ENCODE measurements at places on chromosomes 6 and 20. TPM values are rescaled to one million over a fixed set of nuclear protein-coding genes. Genes with fewer than 3 reads are reported as not detected.

The IL17A gene
- not detected for total RNA-seq

The CYP24A1 gene
- 0.41 TPM for total RNA-seq

The TRIM10 gene
- 1.0 TPM for total RNA-seq

The SNRPB2 gene
- 41.7 TPM for total RNA-seq

The ACOT8 gene
- 27.7 TPM for total RNA-seq

The SCUBE3 gene
- 1.3 TPM for total RNA-seq

The WFDC10B gene
- not detected for total RNA-seq

The CFAP61 gene
- total RNA-seq, result 2.2 TPM

The SNAI1 gene
- total RNA-seq, result 0.31 TPM

The SNAP25 gene
- 2.2 TPM for total RNA-seq

The LRRN4 gene
- total RNA-seq, result not detected

The ZBTB12 gene
- 5.7 TPM for total RNA-seq

The ID4 gene
- 15.8 TPM for total RNA-seq

The CBLN4 gene
- total RNA-seq, result not detected

The RPS10 gene
- total RNA-seq, result 1,790 TPM

The PARD6B gene
- total RNA-seq, result 3.2 TPM

The BTNL2 gene
- total RNA-seq, result not detected

The BMP6 gene
- total RNA-seq, result 10.7 TPM

The ECT2L gene
- total RNA-seq, result 0.31 TPM

The RAMACL gene
- total RNA-seq, result 3.4 TPM

The SLC26A8 gene
- total RNA-seq, result not detected

The MCCD1 gene
- total RNA-seq, result not detected

The TBX18 gene
- total RNA-seq, result 18.1 TPM

The ZSCAN23 gene
- total RNA-seq, result 7.3 TPM

The CALHM6 gene
- not detected for total RNA-seq

The VWA7 gene
- total RNA-seq, result 2.3 TPM

The F13A1 gene
- total RNA-seq, result 26.0 TPM

The MAK gene
- 0.21 TPM for total RNA-seq

The FAM209B gene
- total RNA-seq, result not detected

The SS18L1 gene
- 18.9 TPM for total RNA-seq

The TRIM31 gene
- total RNA-seq, result not detected

The MOG gene
- not detected for total RNA-seq

The RBCK1 gene
- 54.1 TPM for total RNA-seq

The ADGRB3 gene
- 6.1 TPM for total RNA-seq

The LY6G5C gene
- total RNA-seq, result not detected

The DLL1 gene
- total RNA-seq, result 25.0 TPM

All from tongue (tissue), 3 donors.